Left cardiac atrium (tissue), 4 donors: ENCODE measurements at places on chromosomes 7 and 10. TPM values are rescaled to one million over a fixed set of nuclear protein-coding genes. Genes with fewer than 3 reads are reported as not detected.

DNA sequence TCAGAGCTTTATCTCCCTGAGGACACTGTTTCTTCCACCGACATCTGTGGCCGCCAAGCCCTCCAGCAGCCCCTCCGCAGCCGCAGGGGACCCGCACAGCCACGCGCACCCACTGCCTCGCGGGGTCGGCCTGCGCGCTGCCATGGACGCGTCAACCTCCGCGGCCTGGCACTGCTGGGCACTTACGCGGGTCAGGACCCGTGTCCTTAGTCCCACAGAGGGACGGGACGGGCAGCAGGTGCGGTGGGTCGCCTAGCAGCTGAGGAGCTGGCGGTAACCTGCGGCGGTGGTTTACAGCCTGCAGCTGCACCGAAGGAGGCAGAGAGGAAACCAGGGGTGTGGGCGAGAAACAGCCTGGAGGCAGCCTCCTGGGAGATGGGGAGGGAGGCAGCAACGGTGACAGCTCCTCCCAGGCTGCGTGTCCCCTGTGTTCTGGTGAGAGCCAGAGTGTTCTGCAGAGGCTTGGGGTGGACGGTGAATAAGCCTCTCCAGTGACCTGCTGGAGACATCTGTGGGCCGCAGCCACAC lies 61.3 kb downstream of the SEC61G start:
- DNase-seq = no peak

- DNase-seq = no peak
Observed at GRCh38 chr7:8215648-8216333, 46.2 kb downstream of the ICA1 start.

- no peak for DNase-seq
Observed at GRCh38 chr7:131604841-131605279, 48.4 kb upstream of the PODXL start.

Gene FOXI2
- 0.29 TPM for total RNA-seq

DNA sequence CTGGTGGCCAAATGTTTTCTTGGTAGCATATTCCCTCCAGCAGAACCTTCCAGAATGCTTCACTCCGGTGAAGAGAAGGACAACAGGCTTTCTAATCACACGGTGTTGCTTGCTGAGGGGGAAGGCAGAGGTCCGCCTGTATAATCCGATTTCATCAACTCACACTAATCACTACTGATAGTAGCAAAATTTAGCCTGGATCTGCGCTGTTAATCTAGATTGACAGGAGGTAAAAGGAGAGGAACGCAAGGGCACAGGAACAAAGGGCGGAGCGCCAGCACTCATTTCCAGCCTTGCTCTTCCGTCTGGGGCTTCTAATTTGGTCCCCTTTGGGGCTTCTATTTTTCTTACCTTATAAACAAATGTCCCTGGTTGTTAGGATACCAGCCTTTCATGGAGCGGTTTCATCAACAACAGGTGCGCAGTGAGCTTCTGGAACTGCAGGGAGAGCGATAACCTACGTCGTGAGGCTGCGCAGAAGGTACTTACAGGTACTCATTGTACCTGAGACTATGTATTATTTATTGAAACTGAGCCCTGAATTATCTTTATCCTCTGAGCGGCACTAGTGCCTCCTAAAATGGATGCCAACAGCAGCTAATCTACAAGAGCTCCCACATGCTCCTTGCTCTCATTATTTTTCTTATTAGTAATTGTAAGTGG lies 150.6 kb downstream of the CACNB2 start:
- no peak for DNase-seq

- DNase-seq = peak; percentile 25
Observed at GRCh38 chr7:85094046-85094725, 92.7 kb downstream of the SEMA3D start.

- no peak for DNase-seq
Observed at GRCh38 chr10:131636841-131637724, 263.7 kb upstream of the PPP2R2D start.
